ENCODE measurements at places on chromosomes 7 and 10.

GRCh38 chr7:96501318-96501717 lies 179.4 kb upstream of the SLC25A13 start:
- DNase-seq, result no peak

DNA sequence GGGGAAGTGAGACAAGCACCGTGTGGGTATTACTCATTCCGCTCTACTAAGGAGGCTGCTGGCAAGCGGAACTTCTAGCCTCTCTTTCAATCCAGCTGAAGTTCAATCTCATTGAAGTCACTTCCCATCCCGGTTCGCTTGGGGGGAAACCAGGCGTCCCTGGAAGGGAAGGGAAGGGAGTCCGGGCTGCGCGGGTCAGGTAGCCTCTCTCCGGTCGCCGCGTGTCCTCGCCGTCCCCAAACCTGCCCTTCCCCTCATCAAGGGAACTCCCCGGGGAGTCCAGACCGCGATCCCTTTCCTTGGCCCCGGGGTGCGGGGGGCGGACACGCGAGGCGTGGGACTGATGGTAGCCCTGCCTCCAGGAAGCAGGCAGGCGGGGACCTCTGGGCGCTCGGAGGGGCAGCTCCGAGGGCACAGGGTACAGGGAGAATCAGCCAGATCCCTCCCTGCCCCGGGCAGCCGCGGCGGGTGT lies 598 bp upstream of the ZEB1 start:
- peak; percentile 69 for DNase-seq

DNA sequence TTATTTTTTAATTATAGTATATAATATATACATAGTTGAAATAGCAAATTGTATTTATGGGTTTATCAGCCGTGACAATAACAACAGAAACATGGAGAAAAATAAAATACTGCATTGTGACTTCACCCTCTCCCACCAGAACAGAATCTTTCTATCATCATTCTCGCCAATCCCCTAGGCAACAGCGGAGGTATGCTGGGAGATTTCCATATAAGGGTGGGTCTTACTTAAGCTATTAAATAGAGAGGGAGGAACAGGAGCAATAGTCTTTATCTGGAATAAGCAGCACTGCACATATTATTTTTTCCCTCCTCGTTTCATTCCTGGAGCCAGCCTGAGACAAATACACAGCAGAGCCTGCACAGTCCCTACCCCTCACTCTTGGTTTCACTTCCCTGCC lies 1214.9 kb downstream of the XPNPEP1 start:
- DNase-seq, result no peak

DNA sequence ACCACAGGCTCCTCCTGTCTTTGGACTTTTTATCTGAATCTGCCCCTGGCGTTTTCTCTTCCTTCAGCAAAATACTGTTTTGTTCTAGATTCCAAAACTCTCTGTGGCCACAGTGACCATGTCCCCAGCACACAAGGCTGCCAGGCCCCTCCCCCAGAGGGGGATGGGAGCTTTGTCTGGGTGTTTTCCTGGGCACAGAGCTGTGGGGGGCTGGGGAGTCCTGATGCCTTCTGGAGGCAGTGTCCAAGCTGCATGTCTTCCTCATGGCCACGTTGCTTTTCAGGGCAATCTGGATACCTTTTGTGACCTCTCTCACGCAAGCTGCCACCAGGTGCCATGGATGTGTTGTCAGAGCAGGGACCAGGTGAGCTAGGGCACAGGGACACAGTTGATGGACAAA lies 26.2 kb downstream of the ANTXRL start:
- no peak for DNase-seq

DNA sequence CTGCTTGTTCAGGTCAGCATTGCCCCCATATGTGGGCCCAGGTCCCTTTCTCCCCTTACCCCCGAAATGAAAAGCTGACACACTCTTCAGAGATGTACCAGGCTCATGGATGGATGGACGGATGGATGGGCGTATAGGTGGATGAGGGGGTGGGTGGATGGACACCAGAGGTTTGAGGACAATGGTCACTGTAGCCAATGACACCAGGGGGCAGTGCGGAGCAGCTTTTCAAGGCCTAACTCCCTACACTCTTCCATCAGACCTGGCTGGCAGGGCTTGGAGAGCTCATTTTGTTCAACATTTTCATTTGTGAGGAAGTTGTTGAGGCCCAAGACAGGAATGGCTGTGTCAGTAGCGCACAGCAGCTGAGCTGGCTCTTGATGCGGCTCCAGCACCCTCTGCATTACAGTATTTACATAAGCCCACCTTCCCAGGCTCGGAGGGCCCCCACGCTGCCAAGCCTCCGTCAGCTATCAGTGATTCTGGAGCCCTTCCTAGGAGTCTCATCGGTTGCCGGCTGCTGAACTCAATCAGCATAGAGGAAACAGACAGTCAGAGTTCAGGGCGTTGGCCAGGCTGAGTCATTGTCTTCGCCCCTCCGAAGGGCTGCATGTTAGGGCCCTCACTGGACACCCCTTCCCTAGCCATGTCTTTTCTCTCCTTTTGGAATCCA lies 11.6 kb upstream of the FFAR4 start:
- peak; percentile 33 for DNase-seq

GRCh38 chr10:91556691-91557566 lies 75.9 kb downstream of the PPP1R3C start:
- no peak for DNase-seq

DNA sequence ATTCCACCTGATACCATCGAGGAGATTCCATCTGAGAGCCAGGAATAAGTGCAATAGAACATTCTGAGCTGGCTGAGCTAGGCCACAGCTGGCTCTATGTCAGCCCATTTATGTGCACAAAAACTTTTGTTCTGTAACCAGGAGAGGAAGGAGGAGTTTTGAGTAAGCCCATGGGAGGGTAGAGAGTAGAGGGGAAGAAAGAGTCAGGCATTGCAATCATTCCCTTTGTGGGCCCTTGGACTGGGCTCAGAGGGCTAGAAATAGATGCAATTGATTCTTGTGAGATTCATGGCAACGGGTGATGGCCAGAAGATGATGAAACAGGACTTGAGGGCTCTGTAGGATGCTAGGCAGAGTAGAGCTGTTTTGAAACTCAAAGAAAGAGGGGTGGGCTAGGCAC lies 104.6 kb upstream of the KIF5B start:
- no peak for DNase-seq

- DNase-seq, result no peak
Measured at GRCh38 chr7:52197221-52197620, 838.2 kb upstream of the POM121L12 start.

- no peak for DNase-seq
Measured at GRCh38 chr10:21628023-21628422, 94.0 kb downstream of the MLLT10 start.

DNA sequence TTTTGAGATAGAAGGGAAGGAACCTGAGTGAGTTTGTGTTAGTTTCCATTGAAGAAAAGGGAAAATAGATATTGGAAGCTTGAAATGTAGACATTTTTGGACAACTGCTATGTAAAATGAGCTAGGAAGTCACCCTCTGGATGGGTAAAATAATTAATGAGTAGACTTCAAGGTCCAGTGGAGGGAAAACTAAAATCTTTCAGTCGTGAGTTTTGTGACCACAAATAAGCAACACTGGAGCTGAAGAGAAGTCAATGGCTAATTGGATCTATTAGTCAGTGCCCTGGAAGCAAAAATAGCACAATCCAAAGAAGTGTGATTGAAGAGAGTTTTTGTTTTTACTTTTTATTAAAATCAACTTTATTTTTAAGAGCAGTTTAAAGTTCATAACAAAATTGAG lies 123.4 kb downstream of the MYO3A start:
- no peak for DNase-seq

GRCh38 chr10:1230138-1230537 lies 174.0 kb downstream of the WDR37 start:
- DNase-seq, result no peak

DNA sequence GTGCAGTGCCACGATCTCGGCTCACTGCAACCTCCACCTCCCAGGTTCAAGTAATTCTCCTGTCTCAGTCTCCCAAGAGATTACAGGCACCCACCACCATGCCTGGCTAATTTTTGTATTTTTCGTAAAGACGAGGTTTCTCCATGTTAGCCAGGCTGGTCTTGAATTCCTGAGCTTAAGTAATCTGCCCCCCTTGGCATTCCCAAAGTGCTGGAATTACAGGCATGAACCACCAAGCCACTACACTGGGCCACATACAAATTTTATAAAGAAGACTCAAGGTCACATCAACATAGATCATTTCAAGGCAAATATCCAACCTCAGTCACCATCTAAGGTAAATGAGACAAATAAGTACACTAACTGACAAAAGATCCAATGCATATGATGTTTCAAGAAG lies 32.1 kb downstream of the IGF2BP3 start:
- DNase-seq, result no peak

GRCh38 chr7:7228967-7229366 lies 46.6 kb downstream of the C1GALT1 start:
- no peak for DNase-seq

GRCh38 chr7:44061645-44062179 lies 3.7 kb downstream of the PGAM2 start:
- DNase-seq, result no peak

DNA sequence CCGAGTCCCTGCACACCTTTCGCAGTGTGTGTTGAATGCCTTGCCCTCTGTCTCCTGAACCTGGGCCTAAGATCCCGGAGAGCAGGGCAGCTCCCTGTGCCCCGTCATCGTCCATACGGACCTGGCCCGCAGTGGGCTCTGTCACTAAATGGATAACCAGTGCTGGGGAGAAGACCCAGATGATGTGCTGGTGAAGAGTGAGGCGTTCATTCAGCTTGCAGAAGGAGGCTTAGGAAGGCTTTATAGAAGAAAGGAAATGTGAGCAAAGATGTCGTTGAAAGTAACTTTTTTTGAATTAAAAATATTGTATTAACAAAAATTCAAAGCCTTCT lies 34.4 kb downstream of the PFKFB3 start:
- DNase-seq, result no peak

DNA sequence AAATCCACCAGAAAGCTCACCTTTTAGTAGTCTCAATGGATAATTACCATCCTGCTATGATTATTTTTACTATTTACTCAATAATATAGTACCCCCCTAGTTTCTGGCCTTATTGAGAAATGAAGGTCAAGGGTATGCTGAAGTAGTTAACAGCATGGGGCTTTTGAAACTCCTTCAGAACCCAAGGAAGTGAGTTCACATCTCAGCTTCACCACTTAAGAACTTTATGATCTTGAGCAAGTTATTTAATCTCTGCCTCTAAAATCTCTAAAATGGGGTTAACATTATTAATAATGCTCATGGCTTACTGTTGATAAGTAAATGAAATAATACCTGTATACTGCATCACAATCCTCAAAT lies 5.8 kb downstream of the MTPN start:
- no peak for DNase-seq

- no peak for DNase-seq
Measured at GRCh38 chr10:2992401-2993198, 74.7 kb upstream of the PFKP start.

DNA sequence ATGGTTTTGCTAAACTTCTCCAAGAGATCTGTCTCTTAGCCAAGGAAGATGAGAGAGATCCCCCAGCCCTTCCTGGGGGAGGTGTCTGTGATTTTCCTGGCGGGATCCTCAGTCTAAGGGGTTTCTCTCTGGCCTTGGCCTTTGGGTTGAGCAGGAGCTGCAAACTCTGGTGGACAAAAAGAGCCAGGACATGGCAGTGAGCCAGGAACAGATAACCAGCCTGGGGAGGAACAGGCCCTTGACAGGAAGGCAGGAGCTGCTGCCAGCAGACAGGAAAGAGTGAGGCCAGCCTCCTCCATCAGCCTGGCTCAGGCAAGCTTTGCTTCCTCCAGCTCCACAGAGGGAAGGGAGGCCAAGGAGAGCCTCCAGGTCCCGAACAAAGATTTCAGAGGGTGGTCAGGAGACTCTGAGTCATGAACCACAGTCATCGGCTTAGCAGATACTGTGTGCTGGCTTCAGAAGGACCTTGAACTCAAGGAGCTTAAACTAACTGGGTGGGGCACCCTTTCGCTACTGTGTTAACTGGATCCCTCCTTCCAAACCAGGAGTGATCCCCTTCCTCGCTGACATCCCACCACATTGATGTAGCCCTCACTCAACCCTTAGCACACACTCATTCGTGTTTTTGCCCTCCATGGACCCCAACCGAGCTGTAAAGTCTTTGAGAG lies 34.7 kb downstream of the DDIT4 start:
- no peak for DNase-seq

DNA sequence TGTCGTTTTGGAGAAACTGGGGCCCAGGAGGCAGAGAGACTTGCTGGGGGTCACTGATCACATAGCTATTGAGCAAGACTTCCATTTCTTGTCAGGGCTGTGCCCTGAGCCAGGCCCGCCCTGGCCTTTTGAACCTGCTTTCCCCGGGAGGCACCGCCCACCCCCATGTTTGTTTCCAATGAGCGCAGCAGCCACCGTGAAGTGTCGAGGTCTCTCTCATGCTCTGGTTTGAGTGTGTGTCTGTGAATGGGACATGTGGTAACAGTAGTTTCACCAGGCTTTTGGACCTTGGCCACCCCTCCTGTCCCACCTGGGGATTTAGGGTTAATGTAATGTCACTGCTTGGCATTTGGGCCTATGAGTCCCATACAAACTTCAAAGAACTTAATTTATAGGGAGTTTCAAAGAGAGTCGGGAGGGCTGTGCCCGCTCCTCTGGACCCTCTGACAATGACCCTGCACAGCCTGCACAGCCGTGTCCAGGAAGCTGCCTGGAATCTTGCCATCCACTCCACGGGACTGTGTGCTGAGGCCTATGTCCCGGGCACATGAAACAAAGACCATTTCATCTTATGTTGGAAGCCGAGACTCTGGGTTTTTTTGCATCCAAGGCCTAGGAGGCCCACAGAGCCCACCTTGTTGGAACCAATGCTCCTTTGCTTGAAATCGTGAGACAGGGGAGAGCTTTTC lies 6.3 kb downstream of the PRF1 start:
- no peak for DNase-seq

DNA sequence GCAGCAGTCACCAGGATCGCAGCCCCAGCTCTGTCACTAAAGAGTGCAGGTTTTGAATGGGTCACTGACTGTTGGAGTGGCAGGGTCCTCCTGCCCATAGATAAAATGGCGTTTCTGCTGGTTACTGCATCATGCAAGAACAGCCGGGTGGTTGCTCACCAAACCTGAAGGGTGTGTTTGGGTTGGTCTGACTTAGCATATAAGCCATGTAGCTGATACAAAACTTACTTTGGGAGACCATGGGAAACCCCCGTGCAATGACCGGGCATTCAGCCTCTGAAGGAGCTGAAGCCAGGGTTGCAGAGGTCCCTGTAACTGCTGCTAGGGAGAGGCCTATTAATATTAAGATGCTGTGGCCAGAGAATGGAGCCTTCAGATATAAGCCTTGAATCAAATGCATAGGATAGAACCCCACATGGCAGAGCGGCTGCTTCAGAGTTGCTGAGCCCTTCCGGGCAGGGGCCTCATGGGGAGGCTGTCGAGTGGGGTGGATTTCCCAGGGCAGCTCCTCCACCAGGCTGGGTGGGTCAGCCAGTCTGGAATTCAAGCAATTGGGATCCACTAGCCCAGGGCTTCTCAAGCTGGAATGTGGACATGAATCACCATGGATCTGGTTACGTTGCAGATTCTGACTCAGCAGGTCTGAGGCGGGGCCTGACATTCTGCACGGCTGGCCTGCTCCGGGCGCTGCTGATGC lies 70.9 kb upstream of the CTBP2 start:
- DNase-seq, result no peak

DNA sequence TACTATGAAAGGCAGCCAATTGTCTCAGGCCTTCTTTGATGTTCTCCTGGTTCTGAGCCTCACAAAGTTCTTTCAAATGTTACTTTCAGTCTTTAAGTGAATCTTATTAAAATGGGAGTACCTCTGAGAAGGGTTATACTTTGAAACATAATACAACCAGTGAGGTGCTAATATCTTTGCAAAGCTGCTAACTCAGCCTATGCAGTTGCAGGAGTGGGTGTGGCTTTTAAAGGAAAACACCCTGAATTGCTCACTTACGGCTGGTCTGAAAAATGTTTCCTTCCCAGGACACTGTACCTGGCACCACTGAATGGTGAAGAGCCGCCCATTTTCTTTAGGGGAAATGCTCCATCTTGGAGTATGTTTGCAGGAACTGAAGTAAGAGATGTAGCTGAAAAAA lies 130.9 kb downstream of the CHN2 start:
- DNase-seq, result no peak

Data from pulmonary artery endothelial cell (primary cell).